ENCODE measurements at places on chromosomes 5 and 9.
A peak's percentile ranks its signal among the peaks of the same experiment; 100 is the strongest.

GRCh38 chr9:79877943-79878602 lies 306.3 kb downstream of the TLE4 start:
- no peak for DNase-seq

GRCh38 chr9:34562135-34562745 lies 27.3 kb downstream of the CNTFR start:
- no peak for DNase-seq

- DNase-seq = no peak
Measured at GRCh38 chr9:77128125-77128789, 49.1 kb upstream of the VPS13A start.

DNA sequence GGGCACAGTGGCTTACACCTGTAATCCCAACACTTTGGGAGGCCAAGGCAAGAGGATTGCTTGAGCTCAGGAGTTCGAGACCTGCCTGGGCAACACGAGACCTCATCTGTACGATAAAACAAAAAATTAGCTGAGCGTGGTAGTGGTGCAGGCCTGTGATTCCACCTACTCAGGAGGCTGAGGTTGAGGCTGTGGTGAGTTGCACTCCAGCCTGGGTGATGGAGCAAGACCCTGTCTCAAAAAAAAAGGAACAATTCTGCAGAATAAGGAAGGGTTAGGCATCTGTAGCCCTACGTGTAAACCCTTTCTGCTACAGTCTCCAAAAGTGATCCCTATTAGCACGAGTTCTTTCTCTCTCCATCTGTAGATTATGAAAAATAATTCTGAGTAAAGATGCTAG lies 19.9 kb downstream of the CDC26 start:
- no peak for DNase-seq

DNA sequence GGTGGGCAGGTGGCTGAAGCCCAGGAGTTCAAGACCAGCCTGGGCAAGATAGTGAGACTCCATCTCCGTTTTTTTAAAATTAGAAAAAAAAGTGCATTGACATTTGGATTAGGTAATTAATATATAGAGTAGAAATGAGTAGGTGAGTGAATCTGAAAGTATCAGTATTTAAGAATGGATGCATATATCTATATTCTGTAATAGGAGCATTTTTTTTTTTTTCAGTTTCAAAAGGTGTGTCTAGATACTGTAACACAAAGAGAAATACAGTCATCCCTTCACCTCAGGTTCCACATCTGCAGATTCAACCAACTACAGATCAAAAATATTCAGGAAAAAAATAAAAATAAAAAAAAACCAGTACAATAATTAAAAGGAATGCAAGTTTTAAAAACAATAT lies 50.8 kb downstream of the RBM27 start:
- DNase-seq = no peak

DNA sequence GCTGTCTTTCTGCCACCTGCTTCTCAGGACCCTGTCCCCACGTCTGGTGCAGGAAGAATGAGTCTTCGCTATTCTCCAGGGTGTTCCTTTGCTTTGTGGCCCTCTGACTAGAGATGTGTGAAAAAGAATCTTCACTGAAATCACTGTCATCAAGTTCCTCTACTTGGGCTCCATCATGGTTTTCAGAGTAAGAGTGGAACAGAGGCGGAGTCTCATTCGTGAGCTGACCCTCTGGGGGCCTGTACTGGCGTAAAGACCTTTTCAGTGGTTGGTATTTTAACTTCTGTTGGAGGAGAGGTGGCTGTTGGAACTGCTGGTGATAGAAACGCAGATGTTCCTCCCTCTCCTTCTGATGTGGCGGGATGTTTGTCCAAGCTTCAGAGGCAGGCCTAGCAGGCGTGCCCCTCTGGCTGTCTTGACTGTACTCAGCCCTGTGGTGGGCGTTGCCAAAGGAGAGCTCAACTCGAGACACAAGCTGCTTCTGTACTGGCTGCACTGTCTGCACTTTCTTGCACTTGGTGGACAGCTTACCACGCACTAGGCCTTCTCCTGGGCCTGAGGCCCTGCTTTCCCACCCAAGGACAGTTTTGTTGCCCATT lies 72.0 kb downstream of the KIF24 start:
- DNase-seq = peak; percentile 56

- no peak for DNase-seq
Measured at GRCh38 chr5:72283358-72283757, 36.7 kb downstream of the MRPS27 start.
